ENCODE measurements at places on chromosomes 7 and 10. TPM values are rescaled to one million over a fixed set of nuclear protein-coding genes. Genes with fewer than 3 reads are reported as not detected.

Gene CCDC146
- polyA plus RNA-seq, result 7.5 TPM

DNA sequence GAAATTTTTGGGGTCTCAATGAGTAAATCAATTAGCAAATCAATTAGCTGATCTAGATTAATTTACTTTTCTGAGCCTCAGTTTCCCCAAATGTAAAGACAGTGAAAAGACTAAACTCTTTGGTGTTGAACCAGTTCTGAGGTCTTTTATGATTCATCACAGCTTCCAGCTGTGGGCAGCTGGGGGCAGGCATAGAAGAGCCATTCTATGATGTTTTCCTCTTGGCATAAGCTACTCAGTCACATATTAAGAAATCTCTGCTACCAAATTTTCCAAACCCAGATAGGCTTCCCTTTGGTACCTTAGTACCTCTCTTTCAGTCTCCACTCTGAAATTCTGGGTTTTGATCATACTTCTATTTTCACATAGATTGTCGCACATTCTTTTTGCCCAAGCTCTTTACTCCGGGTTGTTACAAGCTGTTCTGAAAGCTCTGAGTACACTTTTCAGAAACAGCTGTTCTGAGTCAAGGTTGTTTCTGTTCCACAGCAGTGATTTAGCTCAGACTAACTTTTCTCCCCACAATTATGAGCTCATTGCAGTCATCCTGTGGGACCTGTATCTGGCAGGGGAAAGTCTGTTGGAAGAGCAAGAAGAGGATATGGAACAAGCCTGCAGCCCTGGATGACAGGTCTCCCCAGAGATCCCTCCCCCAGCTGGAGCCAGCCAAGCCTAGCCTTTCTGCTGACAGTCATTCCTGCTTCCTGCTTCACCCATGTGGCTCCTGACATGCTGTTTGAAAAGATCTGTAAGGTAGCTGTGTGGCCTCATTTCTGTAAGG lies 599.6 kb upstream of the GHITM start:
- no peaks in the 10 kb centered on the region for H3K4me1 ChIP-seq
- H3K4me3 ChIP-seq, result no peak overlapping the region
- H3K27me3 ChIP-seq, result no peaks in the 10 kb centered on the region
- DNase-seq, result no peak
- no peak overlapping the region for H3K27ac ChIP-seq

GRCh38 chr7:10838228-10838627 lies 135.4 kb upstream of the PHF14 start:
- no peaks in the 10 kb centered on the region for H3K4me1 ChIP-seq
- no peaks in the 10 kb centered on the region for H3K27me3 ChIP-seq
- DNase-seq, result no peak
- H3K4me3 ChIP-seq, result no peak overlapping the region

DNA sequence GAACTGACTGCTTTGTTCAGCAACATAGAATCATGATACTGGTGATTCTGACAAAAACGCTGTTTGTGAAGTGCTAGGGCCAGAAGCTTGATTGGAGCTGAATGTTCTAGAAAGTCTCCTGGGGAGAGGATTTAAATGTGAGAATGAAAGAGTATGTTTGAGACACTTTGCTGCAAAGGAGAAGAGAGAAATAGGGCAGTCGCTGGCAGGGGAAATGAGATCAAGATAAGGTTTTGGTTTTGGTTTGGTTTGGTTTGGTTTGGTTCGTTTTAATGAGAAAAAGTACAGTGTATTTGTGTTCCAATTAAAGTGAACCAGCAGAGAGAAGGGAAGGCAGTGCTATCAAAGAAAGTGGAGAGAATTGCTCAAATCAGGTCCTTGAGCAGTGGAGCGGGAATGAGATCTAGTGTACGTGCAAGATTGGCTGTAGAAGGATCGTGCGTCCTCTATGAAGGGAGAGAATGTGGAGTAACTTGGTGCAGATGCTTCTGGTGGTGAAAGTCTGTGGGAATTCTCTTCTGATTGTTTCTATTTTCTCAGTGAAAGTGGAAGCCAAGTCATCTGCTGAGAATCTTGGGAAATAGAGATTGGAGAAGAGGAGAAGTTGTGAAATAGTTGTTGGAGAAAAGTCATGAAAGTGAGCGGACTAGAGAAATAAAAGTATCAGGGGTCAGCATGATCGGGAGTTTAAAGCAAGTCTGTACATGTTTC lies 270.5 kb downstream of the CCDC3 start:
- peaks cover 8% of the 10 kb centered on the region for H3K4me1 ChIP-seq
- H3K27ac ChIP-seq, result peak overlapping the region; percentile 37
- no peaks in the 10 kb centered on the region for H3K27me3 ChIP-seq
- no peak for DNase-seq

GRCh38 chr7:144936314-144936713 lies 100.5 kb upstream of the TPK1 start:
- DNase-seq, result no peak
- H3K4me1 ChIP-seq, result no peaks in the 10 kb centered on the region

Gene SPDYE2B
- polyA plus RNA-seq, result not detected

Gene FAM180A
- polyA plus RNA-seq, result 0.32 TPM

Gene ITPRID1
- polyA plus RNA-seq, result not detected

- H3K36me3 ChIP-seq, result no peaks in the 10 kb centered on the region
- DNase-seq, result no peak
- H3K4me3 ChIP-seq, result no peak overlapping the region
- H3K4me1 ChIP-seq, result peaks cover 36% of the 10 kb centered on the region
- H3K27ac ChIP-seq, result no peak overlapping the region
Measured at GRCh38 chr10:110274072-110274627, 30.6 kb downstream of the SMNDC1 start.

DNA sequence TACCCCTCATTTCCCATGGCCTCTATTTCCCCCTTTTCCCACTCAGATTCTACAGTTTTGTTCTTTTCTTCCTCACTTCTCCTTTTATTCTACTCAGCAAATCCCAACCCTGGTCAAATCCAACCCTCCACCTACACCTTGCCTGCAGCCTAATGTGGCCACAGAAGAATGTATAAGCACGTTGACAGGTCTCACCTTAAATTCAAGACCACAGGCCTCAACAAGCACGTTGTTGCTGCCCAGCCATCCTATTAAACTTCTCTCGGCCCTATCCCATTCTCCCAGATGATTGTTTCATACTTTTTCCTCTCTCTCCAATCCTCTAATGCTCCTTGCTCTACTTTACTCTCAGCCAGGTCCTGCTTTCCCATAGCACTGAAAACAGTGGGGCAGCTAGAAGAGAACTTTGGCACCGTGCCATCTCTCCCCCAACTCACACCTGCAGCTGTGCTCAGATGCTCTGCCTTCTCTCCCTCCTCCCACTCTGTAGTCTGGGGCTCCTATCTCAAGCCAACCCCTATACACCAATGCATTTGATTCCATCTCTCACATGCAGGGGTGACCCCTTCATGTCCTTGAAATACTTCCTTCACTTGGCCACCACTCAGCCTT lies 6.8 kb upstream of the EIF3A start:
- no peaks in the 10 kb centered on the region for H3K4me1 ChIP-seq
- H3K36me3 ChIP-seq, result no peaks in the 10 kb centered on the region
- H3K27ac ChIP-seq, result no peak overlapping the region
- no peak overlapping the region for H3K4me3 ChIP-seq
- no peak for DNase-seq

- H3K27me3 ChIP-seq, result no peaks in the 10 kb centered on the region
- H3K4me1 ChIP-seq, result no peaks in the 10 kb centered on the region
- no peak for DNase-seq
- H3K4me3 ChIP-seq, result no peak overlapping the region
- no peak overlapping the region for H3K27ac ChIP-seq
Measured at GRCh38 chr10:14358886-14359573, 28.3 kb upstream of the FRMD4A start.

Gene PRRT4
- polyA plus RNA-seq, result 0.28 TPM

Gene PDZD7
- polyA plus RNA-seq, result 0.77 TPM
